ENCODE measurements at places on chromosomes 6 and 20. TPM values are rescaled to one million over a fixed set of nuclear protein-coding genes. Genes with fewer than 3 reads are reported as not detected.

STX7 gene
- total RNA-seq = 20.5 TPM

UNC93A gene
- total RNA-seq = not detected

FBXO30 gene
- total RNA-seq = 6.6 TPM

PCMTD2 gene
- 74.5 TPM for total RNA-seq

ZBTB12 gene
- total RNA-seq = 1.9 TPM

C6orf52 gene
- 3.0 TPM for total RNA-seq

EBF4 gene
- 2.4 TPM for total RNA-seq

RHAG gene
- not detected for total RNA-seq

LTB gene
- total RNA-seq = 426 TPM

FAM209B gene
- 1.1 TPM for total RNA-seq

LRFN2 gene
- not detected for total RNA-seq

BHLHE23 gene
- total RNA-seq = not detected

FILIP1 gene
- total RNA-seq = not detected

PROCR gene
- 2.1 TPM for total RNA-seq

PTCHD4 gene
- total RNA-seq = not detected

TRIM31 gene
- total RNA-seq = not detected

TUBB gene
- 1,168 TPM for total RNA-seq

BLOC1S5 gene
- total RNA-seq = 25.9 TPM

RARS2 gene
- 25.4 TPM for total RNA-seq

HLA-DPA1 gene
- total RNA-seq = 39.8 TPM

KAT14 gene
- total RNA-seq = 18.0 TPM

WFDC5 gene
- not detected for total RNA-seq

ERVFRD-1 gene
- total RNA-seq = not detected

SEMG1 gene
- total RNA-seq = not detected

CGAS gene
- 26.6 TPM for total RNA-seq

PTK6 gene
- 0.31 TPM for total RNA-seq

SIRPG gene
- total RNA-seq = 100 TPM

TBX18 gene
- not detected for total RNA-seq

ADTRP gene
- 2.3 TPM for total RNA-seq

CYP39A1 gene
- total RNA-seq = not detected

FOXF2 gene
- not detected for total RNA-seq

STMND1 gene
- total RNA-seq = not detected

TGM3 gene
- not detected for total RNA-seq

C6orf118 gene
- total RNA-seq = not detected

SPINT3 gene
- not detected for total RNA-seq

SLC22A7 gene
- not detected for total RNA-seq

PANK2 gene
- total RNA-seq = 76.6 TPM

ZC2HC1B gene
- total RNA-seq = not detected

MRPL18 gene
- total RNA-seq = 62.0 TPM

BMP7 gene
- not detected for total RNA-seq

BPIFB1 gene
- total RNA-seq = not detected

VNN1 gene
- total RNA-seq = not detected

ZFP64 gene
- 13.7 TPM for total RNA-seq

DNAAF9 gene
- 5.1 TPM for total RNA-seq

GJA1 gene
- not detected for total RNA-seq

AIF1 gene
- 117 TPM for total RNA-seq

PI3 gene
- total RNA-seq = not detected

ANGPT4 gene
- total RNA-seq = not detected
